Osteoblast (primary cell): ENCODE measurements at places on chromosomes 4 and X. TPM values are rescaled to one million over a fixed set of nuclear protein-coding genes. Genes with fewer than 3 reads are reported as not detected.

Gene SLC25A14
- total RNA-seq, result 10.9 and 13.3 TPM in 2 replicates

Gene NXF3
- under 0.01 and 0.36 TPM in 2 replicates for total RNA-seq

GRCh38 chrX:150074175-150074574 lies 135.9 kb upstream of the EOLA2 start:
- H3K36me3 ChIP-seq, result no peaks in the 10 kb centered on the region
- no peak for DNase-seq
- no peaks in the 10 kb centered on the region for H3K27me3 ChIP-seq

Gene CHST7
- 6.5 and 8.0 TPM in 2 replicates for total RNA-seq

GRCh38 chr4:88033309-88033708 lies 25.9 kb downstream of the PKD2 start:
- no peak for DNase-seq
- H3K36me3 ChIP-seq, result peaks cover 44% of the 10 kb centered on the region
- H3K4me1 ChIP-seq, result peaks cover 19% of the 10 kb centered on the region
- H3K4me3 ChIP-seq, result no peak overlapping the region
